Activated T-helper 9 cell treated with anti-CD3 and anti-CD28 coated beads, Interleukin-2, amount 50 U/mL, for 16 hours (primary cell): ENCODE measurements at places on chromosomes 7 and 10.

DNA sequence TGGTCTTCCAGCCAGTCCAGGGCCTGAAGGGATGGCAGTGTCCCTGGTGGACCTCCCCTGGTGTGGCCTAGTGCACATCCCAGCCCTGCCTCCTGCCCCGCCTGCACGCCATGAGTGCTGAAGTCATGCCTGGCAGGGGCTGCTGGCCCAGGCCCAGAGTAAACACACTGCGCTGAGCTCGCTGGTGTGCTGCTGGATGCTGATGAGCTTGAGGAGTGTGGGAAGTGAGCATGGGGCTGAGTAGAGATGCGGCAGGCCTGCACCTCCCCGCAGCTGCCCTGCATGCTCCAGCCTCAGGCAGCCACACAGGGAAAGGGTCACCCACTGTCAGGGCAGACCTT is 43.2 kb downstream of the HTRA1 start:
- DNase-seq = no peak

DNA sequence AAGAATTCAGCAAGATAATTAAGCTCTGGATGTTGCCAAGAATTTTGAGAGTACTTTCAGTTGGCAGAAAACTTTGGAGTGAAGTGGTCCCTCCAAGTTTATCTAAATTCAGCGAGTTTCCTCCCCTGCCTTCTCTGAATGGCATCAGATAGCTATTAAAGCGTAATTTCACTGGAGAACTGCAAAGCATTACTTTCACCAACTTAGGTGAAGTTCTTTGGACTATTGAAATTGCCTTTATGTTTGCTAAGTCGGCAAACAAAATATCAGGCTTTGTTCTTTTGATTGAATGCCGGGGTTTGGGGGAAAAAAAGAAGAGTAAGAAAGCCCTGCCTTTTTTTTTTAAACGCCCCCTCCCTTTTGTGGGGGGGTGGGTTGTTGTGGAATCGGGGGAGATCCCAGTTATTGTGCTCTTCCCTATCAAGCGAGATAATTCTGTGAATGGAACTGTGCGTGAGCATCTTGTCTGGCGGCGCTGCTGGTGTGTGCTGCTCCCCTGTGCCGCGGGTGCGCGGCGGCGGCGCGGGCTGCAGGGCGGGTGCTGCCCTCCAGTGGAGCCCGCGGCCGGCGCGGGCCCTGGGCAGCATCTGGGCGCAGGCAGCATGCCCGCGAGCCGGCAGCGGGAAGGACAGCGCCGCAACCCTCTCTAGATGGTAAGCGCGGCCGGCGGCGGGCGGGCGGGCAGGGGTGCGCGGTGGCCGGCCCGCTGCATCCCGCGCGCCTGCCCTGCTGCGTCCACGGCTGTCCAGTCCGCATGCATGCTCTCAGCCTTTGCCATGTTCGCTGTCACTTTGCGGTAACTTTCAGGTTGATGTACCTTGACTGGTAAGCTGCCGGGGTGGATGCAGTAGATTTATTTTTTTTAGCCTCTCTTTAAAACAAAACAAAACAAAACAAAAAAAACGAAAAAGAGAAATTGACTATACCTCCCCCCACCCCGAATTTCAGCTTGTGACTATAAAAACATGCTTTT is 176.5 kb downstream of the TCF7L2 start:
- peak; percentile 3 for DNase-seq

- no peak for DNase-seq
These were observed 5.1 kb upstream of the SP8 start for GRCh38 chr7:20791538-20792434.

DNA sequence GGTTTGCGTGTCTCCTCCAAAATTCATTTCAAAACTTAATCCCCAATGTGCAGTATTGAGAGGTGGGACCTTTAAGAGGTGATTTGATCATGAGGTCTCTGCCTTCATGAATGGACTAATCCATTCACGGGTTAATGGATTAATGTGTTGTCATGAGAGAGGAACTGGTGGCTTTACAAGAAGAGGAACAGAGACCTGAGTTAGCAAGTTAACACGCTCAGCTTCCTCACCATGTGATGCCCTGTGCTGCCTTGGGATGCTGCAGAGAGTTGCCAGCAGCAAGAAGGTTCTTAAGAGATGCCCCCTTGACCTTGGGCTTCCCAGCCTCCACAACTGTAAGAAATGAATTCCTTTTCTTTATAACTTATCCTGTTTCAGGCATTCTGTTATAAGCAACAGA is 3.7 kb upstream of the TCTN3 start:
- no peak for DNase-seq

DNA sequence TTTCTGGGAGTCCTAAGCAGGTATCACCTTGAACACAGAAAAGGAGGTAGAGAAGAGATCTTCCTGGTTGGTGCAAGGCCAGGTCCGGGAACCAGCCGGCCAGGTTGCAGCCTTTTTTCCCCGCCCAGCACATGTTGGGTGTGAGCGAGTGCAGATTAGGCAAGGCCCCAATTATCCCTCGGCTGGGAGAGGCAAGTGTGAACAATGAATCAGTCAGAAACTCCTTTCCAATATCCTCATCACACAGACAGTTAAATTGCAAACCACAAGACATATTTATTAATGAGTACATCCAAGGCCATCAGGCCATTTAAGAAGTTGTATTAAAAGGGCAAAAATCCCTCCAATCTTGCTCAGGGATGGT is 115.0 kb upstream of the AFAP1L2 start:
- DNase-seq = no peak

GRCh38 chr7:130366564-130366963 is 13.7 kb upstream of the CPA1 start:
- DNase-seq = no peak

DNA sequence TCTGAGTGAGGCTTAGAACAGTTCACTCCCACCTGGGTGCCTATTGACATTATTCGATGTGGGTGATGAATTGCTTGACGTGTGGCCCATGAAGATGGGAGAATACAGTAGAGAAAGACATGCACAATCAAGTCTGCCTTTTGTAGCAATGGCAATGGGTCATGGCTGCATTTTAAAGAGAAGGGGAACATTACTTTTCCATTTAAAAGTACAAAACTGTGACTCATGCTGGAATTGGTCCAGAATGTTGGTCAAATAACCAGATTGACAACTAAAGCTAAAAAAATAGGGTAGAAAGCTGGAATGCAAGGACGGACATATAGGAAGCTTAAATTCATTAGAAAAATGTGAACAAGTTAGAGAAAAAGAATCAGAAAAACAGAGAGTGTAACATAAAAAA is 104.1 kb upstream of the SLC25A13 start:
- no peak for DNase-seq

GRCh38 chr7:132351954-132352499 is 224.2 kb downstream of the PLXNA4 start:
- no peak for DNase-seq

- no peak for DNase-seq
These were observed 40.0 kb upstream of the PFKFB3 start for GRCh38 chr10:6162589-6163356.

- DNase-seq = no peak
These were observed 21.5 kb upstream of the PPP3CB start for GRCh38 chr10:73517166-73517888.

GRCh38 chr7:25527665-25528170 is 299.4 kb upstream of the NPVF start:
- no peak for DNase-seq

DNA sequence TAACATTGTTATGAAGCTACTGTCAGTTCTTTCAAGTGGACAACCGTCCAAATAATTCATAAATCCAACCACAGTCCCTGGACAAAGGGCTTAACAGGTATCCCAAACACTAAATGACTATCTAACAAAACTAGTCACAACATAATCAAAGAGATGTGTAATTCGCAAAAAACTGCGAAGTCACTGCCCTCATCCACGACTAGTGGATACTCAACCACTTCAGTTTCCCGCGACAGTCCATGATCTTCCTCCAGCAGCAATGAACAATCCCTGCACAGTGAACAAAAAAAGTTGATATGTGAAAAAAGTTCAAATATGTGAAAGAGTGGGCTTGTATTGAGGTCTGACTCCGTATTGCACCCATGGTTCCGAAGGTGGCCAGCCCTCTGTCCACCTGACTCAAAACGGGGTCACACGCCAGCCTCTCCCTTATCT is 287 bp downstream of the DCLRE1A start:
- no peak for DNase-seq

- no peak for DNase-seq
These were observed 61.1 kb upstream of the ZMIZ1 start for GRCh38 chr10:79007421-79008319.

GRCh38 chr7:38940774-38941173 is 31.8 kb upstream of the VPS41 start:
- DNase-seq = no peak

- peak; percentile 94 for DNase-seq
These were observed at the start of gene PDCD4 for GRCh38 chr10:110871298-110872084. PDCD4 (plus strand) TSS chr10:110871928; CDS start chr10:110876028, 4,100 bp downstream.

DNA sequence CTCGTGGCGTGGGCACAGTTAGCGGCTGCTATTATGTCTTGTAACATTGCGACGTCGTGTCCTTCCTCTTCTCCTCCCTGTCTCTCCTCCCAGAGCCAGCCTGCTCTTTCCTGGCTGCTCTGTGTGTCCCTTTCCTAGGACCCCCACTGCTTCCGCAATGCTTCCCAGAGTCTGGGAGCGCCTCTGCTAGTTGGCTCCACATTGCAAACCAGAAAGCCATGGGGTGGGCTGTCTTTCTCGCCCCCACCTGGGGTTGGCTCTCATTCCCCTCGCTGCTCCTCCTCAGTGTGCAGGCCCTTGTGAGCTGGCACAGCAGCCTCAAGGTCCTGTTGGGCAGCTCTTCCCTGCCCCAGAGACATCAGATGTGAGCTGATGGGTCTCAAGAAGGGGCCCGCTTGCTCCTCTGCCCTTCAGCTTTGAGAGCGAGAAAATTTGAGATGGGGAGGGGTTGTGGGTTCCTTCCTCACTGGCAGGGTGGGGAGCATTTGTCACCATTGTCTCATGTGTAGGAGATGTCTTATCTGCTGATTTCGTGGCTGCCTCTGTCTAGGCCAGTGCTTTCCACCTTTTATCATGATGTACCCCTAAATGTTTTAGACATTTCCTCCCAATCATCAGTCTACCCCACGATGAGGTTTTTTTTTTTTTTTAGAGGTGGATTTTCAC is 3.3 kb downstream of the ADAMTS14 start:
- DNase-seq = no peak

DNA sequence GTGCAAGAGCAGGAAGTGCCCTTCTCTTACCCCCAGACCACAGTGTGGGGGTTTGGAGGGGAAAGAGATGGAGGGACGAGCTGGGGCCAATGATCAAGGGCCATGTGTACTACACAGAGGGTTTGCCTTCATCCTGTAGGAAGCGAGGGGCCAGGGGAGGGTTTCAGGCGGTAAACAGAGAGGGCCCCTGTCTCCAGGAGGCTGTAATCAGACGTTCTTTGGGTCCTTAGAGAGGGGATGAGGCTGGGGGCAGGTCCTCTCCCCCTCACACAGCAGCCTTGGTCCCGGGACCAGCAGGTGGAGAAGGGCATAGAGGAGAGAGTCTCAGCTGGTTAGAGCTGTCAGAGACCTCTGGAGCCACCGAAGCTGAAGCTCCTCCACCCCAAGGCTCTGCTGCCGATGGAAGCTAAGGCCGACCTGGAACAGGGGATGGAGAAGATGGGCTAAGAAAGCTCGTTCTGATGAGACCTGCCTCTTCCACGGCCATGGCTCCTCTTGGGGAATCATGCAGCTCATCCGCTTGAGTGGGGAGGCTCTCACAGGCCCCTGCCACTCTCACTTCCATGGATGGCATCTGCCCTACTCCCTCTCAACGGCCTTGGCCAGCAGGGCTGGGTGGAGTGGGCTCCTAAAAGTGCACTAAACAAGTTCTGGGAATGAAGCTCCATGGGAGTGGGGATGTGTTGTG is 3.5 kb downstream of the LOXL4 start:
- DNase-seq = no peak

- DNase-seq = no peak
These were observed 330.8 kb downstream of the DPP6 start for GRCh38 chr7:154383045-154383444.

DNA sequence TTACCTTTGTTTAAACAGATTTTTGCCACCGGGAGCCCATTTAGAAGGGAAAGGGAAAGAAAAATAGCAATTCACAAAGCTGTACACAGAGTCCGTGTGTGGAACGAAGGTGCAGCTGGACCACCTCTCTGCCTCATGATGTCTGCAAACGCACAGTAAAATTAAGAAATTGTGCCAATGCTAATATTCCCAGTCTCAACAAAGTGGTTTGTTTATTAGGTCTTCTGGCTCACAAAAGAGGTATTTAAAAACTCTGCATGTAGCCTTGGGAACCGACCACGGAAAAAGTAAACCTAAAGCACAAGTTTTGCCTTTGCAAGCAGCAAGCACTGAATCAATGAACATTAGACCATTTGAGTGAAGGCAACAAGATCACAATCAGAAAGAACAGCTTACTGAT is 57.7 kb downstream of the CREB3L2 start:
- DNase-seq = no peak

GRCh38 chr10:42428534-42428933 is 209.8 kb downstream of the ZNF33B start:
- DNase-seq = no peak

GRCh38 chr7:106658316-106659165 is 2.4 kb downstream of the CCDC71L start:
- no peak for DNase-seq

DNA sequence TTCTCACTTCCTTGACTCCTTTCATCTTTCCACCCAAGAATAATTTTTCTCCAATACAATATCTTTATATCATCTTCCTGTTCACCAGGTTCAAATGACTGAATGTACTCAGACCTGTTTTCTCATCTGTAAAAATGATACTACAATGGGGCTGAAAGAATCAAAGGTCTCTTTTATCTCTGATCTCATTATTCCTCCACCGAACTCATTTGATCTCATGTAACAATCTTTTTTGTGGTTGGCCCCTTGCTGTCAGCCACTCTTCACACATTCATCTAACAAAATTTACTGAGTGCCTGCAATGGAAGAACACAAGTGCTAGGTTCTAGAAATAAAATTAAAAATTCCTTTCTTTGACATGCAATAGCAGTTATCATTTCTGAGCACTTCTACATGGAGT is 65.0 kb downstream of the GRM8 start:
- no peak for DNase-seq

DNA sequence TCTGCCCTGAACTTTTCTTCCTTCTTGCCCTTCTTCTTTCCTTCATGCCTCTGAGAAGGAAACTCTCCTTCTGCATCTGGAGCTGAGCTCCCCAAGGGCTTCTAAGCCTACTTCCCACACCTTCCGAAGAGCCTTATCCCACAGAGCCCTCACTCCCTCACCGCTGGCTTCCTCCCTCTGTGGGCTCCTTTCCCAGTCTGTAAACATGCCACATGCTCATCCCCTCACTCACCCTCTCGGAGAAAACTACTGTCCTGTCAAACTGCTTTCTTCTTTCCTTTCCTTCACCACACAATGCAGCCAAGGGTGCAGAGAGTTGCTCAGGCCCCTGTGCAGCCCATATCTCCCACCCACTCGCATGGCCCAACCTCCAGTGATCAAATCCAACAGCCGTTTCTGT is 18.1 kb downstream of the ANKRD16 start:
- DNase-seq = no peak

- no peak for DNase-seq
These were observed 29.6 kb upstream of the EIF5AL1 start for GRCh38 chr10:79482741-79483140.

DNA sequence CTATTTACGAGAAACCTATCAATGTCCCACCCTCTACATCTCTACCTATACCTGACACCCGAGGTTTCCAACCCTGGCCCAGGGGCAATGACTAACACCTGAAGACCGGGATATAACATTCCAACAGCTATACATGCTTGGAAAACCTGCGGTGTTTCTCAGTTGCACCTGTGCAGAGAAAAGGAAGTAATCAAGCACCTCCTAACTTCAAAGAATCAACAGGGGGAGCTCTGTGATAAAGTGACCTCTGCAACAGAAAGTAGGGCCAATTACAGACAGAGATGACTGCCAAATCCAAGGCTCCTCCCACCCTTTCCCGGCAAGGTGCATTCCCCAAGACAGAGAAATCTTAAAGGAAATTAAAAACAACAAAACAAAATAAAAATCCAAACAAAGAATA is 41.3 kb downstream of the CCDC6 start:
- no peak for DNase-seq
